ENCODE measurements at places on chromosomes 13 and 19.

GRCh38 chr13:107450931-107451330 lies 764.4 kb downstream of the LIG4 start:
- DNase-seq: peak; percentile 99

DNA sequence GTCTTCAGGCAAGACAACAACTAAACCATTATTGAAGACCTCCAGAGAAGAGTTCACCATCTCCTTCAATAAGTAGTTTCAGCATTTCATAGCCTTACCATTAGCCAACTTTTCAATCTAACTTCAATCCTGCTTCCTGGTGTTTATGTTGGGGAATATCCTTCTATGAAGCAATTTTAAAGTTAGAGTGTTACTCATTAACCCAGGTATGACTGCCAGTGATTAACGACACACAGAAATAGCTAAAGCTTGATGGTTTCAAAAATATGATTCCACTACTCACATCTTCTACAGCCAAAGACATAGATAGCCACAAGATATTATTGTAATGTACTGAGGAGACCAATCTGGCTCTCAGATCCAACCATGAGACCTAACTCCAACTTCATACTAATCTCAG lies 403.2 kb downstream of the EFNB2 start:
- DNase-seq: peak; percentile 42

GRCh38 chr19:44662691-44663385 lies 8.4 kb upstream of the CEACAM19 start:
- peak; percentile 55 for DNase-seq

DNA sequence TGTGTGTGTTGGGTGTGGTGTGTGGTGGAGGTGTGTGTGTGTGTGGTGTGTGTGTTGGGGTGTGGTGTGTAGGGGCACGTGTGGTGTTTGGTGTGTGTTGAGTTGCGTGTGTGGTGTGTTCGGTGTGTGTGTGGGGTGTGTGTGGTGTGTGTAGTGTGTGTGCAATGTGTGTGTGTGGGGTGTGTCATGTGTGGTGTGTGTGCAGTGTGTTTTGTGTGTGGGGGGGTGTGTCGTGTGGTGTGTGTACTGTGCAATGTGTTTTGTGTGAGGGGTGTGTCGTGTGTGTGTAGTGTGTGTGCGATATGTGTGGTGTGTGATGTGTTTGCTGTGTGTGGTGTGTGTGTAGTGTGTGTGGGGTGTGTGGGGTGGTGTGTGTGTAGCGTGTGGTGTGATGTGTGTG lies 6.0 kb upstream of the KPTN start:
- DNase-seq: no peak

- DNase-seq: peak; percentile 52
Measured at GRCh38 chr13:44271031-44271455, 102.6 kb upstream of the SERP2 start.

DNA sequence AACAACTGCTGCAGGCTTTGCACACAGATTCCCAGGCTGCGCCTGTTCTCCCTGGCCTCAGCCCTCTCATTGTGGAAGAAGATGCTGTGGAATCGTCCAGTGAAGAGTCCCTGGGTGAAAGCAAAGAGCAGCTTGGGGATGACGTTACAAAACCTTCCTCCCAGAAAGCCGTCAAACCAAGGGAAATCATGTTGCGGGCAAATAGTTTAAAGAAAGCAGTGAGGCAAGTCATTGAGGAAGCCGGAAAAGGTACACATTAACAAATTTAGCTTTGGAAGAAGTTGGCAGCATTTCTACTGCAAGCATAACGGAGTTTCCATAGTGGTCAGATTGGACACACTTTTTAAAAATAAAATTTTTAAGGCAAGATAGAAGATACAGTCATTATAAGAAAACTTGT lies 82.9 kb upstream of the AKAP11 start:
- DNase-seq: no peak

DNA sequence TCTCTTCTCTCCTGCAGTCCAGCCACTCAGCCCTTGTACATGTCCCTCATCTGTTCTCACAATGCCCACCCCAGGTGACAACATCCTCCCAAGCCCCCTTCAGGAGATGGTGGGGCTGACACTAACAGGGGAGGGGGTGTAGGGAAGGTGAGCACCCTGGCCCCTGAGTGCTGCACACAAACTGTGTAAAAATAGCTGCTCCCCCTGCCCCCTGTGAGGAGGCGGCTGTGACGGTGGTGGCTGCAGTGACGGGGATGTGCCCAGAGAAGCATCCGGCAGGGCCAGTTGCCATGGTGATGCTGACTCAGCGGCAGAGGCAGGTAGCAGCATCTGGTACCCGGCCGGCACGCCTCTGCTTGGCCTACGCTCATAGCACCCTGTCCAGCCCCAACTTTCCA lies 13.0 kb upstream of the JUND start:
- DNase-seq: no peak

Measured in astrocyte (in vitro differentiated cells and primary cell).